ENCODE measurements at places on chromosomes 5 and 9.

- no peak for DNase-seq
These were observed 75.5 kb downstream of the FGF1 start for GRCh38 chr5:142610176-142611001.

DNA sequence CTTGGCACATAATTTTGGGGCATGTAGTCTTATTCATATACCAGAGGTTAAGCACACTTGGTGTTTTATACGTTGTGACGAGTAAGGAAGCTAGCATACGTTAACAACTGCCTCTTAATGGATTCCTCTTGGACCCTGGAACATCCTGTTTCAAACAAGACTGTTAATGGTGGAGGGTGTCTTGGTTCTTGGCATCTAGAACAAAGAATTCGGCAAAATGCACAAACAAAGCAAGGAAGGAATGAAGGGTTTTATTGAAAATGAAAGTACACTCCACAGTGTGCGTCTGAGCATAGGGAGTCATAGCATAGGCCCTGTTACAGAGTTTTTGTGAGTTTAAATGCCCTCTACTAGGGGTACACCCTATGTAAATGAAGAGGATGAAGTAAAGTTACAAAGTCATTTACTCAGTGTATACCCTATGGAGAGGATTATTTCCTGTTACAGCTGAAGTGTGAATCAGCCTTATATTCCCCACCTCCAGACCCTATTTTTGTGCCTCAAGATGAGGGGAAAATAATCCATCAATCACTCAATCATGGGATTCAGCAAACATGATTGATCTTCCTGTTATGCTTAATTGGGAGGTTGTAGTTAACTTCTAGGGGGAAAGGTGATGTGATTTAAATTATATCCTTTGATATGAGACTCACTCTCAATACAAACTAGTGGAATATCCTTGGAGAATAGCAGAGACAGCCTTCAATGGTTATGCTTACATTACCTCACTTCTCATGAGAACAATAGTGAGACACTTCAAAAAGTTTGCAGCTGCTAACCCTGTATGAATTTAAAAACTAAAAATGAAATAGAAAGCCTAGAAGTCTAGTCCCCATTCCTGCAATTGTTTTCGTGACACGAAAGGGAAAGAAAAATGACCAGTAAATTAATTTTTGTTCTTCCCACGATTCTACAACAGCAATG is 84.9 kb upstream of the MYO10 start:
- DNase-seq: no peak

GRCh38 chr5:159552751-159553150 is 222.5 kb upstream of the IL12B start:
- DNase-seq: no peak

DNA sequence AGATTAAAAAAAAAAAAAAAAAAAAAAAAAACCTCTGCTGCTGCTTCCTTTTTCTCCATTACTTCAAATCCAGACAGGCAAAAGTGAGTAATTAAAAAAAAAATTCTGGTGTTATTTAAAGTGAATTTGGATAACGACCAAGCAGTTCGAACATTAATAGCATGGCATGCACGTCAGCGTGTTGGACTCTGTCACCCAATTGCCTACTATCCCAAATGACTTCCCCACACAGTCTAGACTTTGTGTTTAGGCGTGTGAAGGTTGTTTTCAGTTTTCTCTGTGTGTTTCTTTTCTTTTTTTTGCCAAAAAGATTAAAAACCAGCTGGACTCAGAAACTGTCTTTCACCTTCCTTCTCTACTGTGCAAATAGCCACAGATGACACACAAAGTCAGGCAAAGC is 321.4 kb downstream of the MSX2 start:
- DNase-seq: no peak

GRCh38 chr5:96963267-96963666 is 27.4 kb downstream of the LNPEP start:
- DNase-seq: no peak

DNA sequence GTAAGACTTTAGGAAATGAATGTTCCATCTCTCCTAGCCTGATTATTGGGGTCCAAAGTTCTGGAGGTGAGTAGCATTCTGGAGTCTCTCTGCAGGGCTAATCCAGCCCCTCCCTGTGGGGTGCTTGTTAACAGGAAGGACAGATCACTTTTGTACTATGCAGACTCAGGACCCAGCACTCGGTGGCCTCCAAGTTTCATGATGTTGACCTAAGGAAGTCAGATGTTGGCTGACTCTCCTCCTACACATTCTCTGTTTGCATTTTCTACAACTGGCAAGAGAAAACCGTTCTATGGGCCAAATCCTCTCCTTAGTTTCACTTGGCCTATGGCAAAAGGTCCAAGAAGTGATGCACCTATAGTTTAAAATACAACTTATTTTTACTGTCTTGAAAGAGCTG is 5.5 kb upstream of the PDE8B start:
- DNase-seq: no peak

DNA sequence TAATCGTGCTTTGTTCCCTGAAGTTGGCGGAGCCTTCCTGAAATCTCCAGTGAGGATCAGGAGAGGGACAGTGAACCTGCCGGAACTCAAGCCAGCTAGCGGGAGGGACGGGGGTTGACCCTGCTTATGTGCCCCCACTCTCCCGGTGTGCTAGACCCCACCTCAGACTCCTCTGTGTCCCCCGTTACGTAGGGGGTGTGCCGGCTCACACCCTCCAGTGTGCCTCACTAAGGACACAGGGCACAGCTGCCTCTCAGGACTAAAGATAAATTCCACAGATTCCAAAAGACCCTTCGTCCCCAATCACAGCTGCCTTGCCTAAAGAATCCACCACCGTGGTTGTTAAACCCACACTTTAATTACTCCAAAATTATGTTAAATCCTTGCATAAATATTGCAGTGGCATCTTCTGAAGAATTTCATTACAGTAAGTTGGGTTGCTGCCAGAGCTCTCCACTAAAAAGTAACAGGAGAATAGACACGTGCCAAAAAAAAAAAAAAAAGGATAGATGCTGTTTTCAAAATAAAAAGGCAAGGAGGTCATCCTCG is 73.7 kb downstream of the GTF3C4 start:
- no peak for DNase-seq

DNA sequence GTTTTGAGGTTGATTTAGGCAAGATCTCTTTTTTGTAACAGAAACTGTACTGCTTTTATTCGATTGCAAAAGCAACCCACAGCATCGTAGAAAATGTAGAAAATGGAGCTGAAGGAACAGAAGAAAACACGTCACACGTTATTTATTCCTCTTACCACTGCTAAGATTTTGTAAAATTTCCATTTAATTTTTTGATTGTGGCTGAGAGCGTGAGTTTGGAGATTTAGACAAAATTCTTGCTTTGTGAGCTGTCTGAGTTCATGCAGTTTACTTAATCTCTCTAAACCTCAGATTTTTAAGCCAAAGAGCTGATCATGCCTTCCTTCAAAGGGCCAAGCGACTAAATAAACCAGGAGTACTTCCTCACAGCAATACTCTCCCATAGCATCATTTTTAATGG is 24.8 kb downstream of the DPYSL3 start:
- no peak for DNase-seq

GRCh38 chr9:97786341-97786740 is 66.7 kb upstream of the FOXE1 start:
- no peak for DNase-seq

GRCh38 chr5:78648359-78649210 is at the start of gene LHFPL2:
LHFPL2 (minus strand) TSS chr5:78648772; CDS start chr5:78510213, 138,559 bp downstream.
- peak; percentile 16 for DNase-seq

DNA sequence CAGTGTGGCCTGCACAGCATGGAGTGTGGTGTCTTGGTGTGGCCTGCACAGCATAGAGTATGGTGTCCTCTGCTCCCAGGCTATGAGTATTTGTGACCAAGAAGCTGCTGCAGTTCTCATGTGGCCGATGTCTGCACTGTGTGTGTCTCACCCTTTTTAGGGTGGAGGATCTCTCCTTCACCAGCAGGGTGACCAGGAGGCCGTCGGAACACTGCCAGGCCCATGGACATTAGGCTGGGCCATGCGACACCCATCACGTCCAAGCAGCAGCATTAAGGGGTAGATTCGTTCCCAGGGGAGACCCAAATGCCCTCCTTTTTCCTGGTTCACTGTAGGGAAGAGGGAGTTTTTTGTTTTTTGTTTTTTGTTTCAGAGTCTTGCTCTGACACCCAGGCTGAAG is 115.3 kb upstream of the SPIN1 start:
- no peak for DNase-seq

DNA sequence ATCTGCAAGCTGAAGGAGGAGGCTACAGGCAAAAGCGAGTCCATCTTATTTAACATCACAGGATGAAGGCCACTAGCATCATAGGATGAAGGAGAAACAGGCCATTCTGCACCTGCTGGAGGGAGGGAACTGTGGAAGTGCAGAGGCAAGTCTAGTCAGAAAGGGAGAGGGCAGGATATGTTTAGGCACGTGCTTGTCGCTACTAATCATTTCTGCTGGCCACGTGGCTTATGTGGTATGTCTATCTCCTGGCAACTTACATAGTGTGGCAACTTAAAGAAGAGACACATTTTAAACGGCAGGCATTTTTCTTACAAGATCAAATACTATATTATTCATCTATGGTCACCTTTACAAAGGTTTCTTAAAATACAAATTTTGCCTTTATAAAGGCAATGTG is 74.0 kb downstream of the GNAQ start:
- DNase-seq: no peak

Data from stimulated activated CD8-positive, alpha-beta memory T cell treated with anti-CD3 and anti-CD28 coated beads, Interleukin-7, amount 100 ng/mL, for 4 hours (primary cell).